ENCODE measurements at places on chromosomes 3 and 15. TPM values are rescaled to one million over a fixed set of nuclear protein-coding genes. Genes with fewer than 3 reads are reported as not detected.

DNA sequence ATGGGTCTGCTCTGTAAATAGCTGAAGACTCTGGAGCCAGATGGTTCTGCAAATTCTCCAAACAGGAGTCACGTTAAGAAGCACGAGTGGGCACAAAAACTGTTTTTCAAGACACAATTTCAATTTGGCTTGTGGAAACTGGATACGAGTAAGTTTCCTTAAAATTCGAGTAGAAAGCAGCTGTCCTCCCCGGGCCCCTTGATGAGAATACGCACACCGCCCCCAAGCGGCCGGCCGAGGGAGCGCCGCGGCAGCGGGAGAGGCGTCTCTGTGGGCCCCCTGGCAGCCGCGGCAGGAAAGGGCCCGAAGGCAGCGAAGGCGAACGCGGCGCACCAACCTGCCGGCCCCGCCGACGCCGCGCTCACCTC is 778 bp upstream of the THBS1 start:
- H3K4me1 ChIP-seq = peaks cover 45% of the 10 kb centered on the region
- H3K36me3 ChIP-seq = peaks cover 31% of the 10 kb centered on the region
- peak; percentile 96 for DNase-seq
- H3K27me3 ChIP-seq = no peaks in the 10 kb centered on the region
- H3K27ac ChIP-seq = peak overlapping the region; percentile 93

DNA sequence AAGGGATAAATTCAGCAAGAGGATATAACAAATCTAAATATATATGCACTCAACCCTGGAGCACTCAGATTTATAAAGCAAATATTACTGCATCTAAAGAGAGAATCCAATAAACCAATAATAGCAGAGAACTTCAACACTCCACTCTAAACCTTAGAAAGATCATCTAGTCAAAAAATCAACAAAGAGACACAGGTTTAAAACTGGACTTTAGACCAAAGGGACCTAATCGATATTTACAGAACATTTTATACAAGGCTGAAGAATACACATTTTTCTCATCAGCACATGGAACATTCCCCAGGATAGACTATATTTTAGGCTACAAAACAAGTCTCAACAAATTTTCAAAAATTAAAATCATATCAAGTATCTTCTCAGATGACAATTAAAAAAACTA is 379.0 kb downstream of the GBE1 start:
- H3K27ac ChIP-seq = no peak overlapping the region
- H3K36me3 ChIP-seq = no peaks in the 10 kb centered on the region
- no peak for DNase-seq
- H3K4me3 ChIP-seq = no peak overlapping the region

The CFAP20DC gene
- total RNA-seq = 13.8 TPM

The GPR149 gene
- not detected for total RNA-seq

GRCh38 chr15:69869881-69870505 is 227.7 kb downstream of the TLE3 start:
- DNase-seq = no peak
- no peak overlapping the region for H3K4me3 ChIP-seq

Data from PC-3 (cell line).